ENCODE measurements at places on chromosomes 5 and 9.

DNA sequence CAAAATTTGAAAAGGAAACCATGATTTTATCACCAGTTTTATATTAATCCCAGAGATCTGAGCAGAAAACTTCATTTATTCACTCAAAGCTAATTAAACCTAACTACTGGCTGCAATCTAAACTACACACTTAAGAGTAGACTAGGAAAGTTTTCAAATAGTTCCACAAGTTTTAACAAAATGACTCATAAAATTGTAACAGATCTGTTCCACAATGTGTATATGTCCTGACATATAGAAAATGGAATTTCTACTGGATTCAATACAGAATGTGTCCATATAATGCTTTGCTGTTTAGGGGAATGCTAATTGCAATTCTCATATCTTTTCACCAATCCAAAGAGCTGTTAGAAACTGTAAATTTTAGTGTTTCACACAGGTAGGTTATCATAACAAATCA lies 40.3 kb upstream of the ADAMTSL1 start:
- DNase-seq: no peak

- DNase-seq: no peak
These were observed 593 bp downstream of the GM2A start for GRCh38 chr5:151253605-151253950.

DNA sequence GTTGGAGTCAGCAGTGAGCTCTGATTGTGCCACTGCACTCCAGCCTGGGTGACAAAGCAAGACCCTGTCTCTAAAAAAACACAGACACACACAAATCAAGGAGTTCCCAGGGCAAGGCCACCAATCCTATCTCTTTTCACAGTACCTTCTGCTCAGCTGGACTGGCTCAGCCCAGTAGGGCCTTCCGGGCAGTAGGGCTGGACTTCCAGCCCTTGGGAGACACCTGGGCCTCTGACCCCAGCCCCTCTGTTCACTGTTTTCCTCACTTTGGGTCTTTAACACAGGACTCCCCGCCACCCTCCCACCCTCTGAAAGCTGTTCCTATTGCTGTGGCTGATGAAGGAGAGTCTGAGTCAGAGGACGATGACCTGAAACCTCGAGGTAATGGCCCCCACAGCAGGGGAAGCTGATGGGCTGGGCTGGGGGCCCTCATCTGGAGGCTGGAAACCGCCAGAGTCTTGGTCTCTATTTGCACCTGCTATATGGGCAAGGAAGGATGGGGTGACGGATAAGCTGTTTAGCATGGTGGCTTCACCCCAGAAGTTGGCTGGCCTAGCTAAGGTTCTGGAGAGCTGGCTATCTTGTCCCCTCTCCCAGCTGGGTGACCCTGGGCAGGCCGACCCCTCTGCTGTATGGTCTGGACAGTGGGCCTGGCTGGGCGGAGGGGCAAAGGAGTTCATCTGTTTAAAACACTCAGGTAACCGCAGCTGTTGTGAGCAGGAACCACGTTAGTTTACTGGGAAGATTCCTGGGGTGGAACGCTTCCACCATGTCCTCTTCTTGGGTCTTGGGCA lies 25.6 kb downstream of the USP20 start:
- no peak for DNase-seq

GRCh38 chr5:151240924-151241635 lies 11.9 kb upstream of the GM2A start:
- DNase-seq: no peak

GRCh38 chr5:103487218-103487617 lies 75.4 kb downstream of the NUDT12 start:
- DNase-seq: peak; percentile 34

- no peak for DNase-seq
These were observed 11.2 kb upstream of the GLDC start for GRCh38 chr9:6656614-6657300.

DNA sequence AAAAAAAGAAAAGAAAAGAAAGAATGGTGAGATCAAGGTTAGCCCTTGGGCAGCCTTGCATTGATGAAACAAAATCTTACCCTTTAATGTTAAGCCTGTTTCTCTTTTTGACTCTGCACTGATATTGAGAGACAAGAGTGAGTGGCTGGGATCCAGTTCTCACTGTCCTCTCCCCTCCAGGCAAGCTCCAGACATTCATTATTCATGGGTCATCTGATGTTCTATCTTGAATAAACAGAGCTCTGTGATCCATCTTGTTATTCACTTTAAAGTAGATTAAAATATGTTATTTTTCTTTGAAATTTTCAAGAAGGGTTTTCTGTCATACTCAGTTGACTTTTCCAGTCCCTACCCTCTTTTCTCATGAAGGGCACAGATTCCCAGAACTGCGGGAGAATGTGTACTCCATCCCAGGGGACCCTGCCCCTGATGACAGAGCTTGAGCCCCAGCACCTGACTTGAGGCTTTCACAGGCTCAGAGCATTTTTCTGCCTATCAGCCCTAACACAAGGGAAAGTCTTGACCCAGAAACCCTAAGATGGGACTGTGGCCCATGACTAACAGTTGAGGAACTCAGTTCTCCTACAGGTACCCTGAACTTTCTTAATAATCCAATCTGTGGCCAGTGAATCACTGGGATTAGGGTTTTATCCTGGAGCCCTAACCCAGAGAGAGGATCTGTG lies 24.1 kb downstream of the ACTL7B start:
- DNase-seq: no peak

- no peak for DNase-seq
These were observed 41.8 kb upstream of the DPYSL3 start for GRCh38 chr5:147551677-147552076.

DNA sequence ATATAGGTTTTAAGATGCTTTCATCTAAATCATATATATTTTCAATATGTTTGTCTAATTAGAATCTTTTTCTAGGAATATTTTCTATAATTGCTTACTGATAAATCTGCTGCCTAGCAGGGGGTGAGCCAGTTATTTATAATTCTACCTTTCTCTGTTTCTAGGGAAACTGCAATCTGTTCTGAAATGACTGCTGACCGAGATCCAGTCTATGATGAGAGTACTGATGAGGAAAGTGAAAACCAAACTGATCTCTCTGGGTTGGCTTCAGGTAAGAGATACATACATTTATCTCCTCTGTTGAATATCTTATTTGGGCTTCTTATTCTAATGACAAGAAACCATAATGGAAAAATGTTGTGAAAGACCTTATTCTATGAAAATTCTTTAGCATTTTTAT lies 127.3 kb downstream of the XRCC4 start:
- DNase-seq: no peak

DNA sequence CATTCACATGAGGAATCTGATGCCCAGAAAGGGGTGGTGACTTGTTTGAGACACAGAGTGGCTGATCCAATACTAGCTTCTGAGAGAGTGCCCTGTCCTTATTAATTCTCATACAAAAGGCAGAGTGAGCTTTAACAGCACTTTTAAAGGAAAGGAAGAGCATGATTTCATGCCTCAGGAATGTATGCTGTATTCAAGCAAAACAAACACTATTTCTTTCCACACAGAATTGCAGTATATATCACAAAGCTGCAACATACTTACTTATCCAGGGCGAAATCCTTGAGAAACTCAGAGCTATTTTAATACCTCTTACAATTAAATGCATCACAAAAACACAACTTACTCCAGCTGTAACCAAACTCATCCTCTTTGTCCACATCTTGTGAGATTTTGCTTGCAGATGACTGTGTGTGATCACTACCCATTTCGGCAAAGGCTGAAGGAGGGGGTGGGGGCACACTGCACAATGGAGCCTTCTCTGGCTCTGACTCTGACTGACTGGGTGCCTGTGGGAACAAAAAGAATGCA lies 139.8 kb downstream of the MPDZ start:
- DNase-seq: peak; percentile 48

DNA sequence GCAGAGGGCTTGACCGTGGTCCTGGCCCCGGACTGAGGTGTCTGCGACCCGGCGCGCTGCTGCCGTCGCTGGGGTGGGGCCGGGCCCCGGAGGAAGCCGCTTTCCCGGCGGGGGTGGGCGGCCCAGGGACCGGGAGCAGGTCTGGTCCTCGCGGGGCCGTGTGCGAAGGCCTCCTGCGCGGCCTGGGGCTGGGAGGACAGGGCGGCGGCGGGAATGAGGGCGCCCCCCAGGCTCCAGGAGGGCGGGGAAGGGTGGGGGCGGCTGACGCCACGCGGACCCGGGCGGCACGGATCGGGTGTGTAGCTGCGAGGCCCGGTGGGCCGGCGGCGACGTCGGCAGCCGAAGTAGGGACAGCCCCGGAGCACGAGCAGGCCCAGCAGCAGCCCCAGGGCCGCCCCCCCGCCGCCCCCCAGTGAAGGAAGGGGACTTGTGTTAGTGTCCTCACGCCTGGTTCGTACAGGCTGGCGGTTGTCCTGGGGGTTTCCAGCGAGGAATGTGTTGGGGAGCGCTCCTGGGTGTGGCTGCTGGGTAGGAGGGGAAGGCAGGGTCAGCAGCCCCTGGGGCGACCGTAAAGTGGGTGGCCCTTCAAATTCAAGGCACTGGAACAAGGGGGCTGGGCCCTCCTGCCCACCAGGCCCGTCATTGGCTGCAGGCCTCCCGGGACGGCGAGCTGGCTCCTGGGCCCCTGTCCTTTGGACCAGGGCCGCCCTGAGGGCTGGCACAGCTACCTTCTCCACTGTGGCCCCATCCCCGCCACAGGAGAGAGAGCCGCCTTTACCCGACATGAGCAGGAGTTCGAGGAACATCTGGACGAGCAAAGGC lies 597 bp upstream of the TMEM250 start:
- peak; percentile 68 for DNase-seq

DNA sequence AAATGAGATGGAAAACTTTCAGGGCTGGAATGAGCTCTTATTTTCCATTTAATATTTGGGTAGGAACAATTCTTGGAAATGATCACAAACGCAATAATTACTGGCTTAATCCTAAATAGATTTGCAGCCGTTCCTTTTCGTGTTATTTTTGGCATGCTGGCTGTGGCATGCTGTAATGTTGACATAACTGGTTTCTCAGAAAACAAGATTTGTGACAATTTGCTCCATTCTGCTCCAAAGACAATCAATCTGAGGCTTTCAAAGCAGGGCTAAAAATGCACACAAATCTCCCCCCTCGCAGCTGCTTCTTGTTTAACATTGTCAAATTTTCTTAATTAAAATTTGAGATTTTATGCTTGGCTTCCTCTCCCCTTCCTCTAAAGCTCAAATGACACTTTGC lies 151.2 kb downstream of the TTC39B start:
- DNase-seq: peak; percentile 61

DNA sequence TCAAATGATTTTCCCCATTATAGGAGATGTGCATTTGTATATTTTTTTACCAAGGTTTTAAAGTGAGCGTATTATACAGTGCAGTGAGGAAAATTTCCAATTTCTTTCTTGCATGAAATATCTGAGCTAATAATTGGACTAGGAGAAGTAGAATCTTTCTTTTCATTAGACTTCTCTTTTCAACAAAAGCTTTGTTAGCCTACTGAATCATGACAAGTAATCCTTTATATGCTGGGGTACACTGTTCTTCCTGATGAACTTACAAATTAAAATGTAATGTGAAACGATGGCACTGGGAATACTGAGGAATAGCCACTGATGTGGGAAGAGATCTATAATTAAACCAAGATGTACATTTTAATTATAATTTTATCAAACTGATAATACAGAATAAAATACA lies 829.6 kb downstream of the PTPRD start:
- no peak for DNase-seq

DNA sequence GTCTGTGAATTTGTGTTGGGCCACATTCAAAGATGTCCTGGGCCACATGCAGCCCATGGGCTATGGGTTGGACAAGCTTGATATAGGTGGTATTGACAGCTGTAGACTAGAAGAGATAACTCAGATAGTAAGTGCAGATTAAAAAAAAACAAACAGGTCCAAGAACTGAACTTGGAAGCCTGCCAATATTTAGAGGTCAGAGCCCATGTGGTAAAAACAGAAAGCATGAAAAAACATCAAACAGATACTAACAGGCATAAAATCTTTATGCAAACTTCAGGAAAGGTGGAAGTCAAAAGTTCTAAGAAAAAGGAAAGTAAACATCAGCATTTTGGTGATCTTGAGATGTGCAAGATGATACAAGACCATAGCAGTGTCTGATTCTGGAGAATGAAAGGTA lies 155.1 kb upstream of the NR4A3 start:
- DNase-seq: no peak

DNA sequence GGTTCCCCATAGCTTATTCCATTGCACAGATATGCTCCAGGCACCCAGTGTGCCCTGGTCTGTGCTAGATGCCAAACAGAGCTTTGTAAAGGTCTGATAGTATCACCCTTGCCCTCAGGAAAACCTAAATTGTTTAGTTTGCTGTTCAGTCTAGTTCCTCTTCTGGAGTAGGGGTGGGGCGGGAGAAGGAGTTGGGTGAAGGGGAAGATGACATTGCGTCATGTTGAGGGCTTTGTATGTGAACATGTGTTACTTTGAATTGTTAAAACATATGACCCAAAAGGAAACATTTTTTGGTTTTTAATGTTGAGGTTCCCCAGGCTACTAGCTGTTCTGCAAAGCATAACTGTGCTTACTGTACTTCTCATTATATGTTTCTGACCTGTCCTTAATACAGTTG lies 40.6 kb downstream of the HACD4 start:
- DNase-seq: no peak

GRCh38 chr5:72266862-72267261 lies 53.2 kb downstream of the MRPS27 start:
- DNase-seq: no peak
